ENCODE measurements at places on chromosomes 1 and 21. TPM values are rescaled to one million over a fixed set of nuclear protein-coding genes. Genes with fewer than 3 reads are reported as not detected.
A peak's percentile ranks its signal among the peaks of the same experiment; 100 is the strongest.

The CD164L2 gene
- 1.3 TPM for total RNA-seq

The C1orf105 gene
- total RNA-seq = 0.57 TPM

The CDK18 gene
- total RNA-seq = 28.7 TPM

The CELA2A gene
- total RNA-seq = not detected

The CD84 gene
- total RNA-seq = not detected

The CLDN8 gene
- 1.4 TPM for total RNA-seq

DNA sequence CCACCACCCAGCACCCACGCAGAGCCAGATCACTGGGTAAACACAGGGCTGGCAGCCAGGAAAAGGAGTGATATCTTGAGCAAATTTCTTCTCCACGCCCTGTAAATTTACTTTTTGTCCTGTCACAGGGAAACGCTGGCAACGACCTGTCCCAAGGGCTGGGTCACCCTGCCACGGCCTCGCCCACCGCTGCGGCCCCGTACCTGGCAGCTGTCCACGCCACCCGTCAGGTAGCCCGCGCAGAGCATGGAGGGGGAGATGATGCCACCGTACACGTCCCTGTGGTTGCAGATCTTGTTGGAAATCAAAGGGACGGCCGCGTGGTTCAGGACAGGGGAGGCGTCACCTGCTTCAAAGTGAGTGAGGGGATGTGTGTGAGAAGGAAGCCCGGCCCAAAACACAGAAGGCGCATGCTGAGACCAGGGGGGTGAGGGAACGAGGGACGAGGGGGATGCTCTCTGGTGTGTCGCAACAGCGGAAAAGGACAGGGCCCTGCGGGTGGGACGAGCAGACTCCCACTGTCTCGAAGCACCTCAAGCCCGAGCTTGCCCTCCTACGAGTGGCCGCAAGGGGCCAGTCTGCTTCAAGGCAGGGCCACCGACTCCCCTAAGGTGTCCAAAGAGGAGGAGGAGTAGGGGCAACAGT lies 10.1 kb upstream of the TFF1 start:
- no peaks in the 10 kb centered on the region for H3K4me1 ChIP-seq
- H3K36me3 ChIP-seq = no peaks in the 10 kb centered on the region
- no peak for DNase-seq
- H3K4me3 ChIP-seq = no peak overlapping the region

DNA sequence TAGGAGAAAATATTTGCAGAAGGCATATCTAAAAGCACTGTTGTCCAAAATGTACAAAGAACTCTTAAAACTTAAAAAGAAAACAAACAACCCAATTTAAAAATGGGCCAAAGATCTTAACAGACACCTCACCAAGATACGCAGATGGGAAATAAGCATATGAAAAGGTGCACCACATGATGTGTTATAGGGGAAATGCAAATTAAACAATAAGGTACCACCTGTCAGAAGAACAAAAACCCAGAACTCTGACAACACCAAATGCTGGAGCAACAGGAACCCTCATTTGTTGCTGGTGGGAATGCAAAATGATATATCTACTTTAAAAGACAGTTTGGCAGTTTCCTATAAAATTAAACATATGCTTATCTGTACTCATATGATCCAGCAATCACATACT lies 18.1 kb downstream of the SLC2A5 start:
- no peak overlapping the region for H3K4me3 ChIP-seq
- peaks cover 9% of the 10 kb centered on the region for H3K27me3 ChIP-seq
- no peak for DNase-seq
- no peaks in the 10 kb centered on the region for H3K36me3 ChIP-seq
- no peak overlapping the region for H3K27ac ChIP-seq

GRCh38 chr1:30895382-30895943 lies 13.1 kb downstream of the SDC3 start:
- DNase-seq = no peak
- peak overlapping the region; percentile 35 for H3K27ac ChIP-seq
- H3K36me3 ChIP-seq = no peaks in the 10 kb centered on the region
- H3K4me1 ChIP-seq = peaks cover 19% of the 10 kb centered on the region

DNA sequence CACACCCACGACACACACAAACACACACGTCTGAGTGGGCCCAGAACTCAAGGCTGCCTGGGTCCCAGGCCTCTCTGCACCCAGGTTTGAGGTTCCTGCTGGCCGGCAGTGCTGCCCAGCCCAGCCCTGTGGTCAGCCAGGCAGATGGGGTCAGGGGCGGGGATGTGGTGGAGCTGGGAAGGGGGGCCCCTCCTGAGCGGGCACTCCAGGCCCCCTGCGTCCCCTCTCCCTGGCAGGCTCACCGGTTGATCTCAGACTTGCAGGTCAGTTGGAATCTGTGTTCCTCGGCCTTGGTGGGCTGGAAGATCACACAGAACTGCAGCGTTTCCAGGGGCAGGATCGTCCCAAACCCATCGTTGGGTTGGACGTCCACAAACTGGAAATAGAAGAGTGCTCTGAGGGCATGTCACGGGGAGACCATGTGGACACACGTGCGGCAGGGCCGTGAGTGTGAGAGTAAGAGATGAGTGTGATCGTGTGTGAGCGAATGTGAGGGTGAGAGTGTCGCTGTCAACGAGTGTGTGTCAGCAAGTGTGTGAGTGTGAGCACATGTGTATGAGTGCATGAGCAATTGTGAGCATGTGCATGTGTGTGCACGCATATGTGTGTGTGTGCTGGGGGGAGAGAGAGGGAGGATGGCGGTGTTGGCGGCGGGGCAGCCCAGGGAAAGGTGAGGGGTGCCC lies 19.7 kb upstream of the TMEM52 start:
- DNase-seq = no peak
- H3K36me3 ChIP-seq = no peaks in the 10 kb centered on the region
- H3K4me3 ChIP-seq = no peak overlapping the region
- H3K27ac ChIP-seq = no peak overlapping the region
- H3K4me1 ChIP-seq = no peaks in the 10 kb centered on the region

DNA sequence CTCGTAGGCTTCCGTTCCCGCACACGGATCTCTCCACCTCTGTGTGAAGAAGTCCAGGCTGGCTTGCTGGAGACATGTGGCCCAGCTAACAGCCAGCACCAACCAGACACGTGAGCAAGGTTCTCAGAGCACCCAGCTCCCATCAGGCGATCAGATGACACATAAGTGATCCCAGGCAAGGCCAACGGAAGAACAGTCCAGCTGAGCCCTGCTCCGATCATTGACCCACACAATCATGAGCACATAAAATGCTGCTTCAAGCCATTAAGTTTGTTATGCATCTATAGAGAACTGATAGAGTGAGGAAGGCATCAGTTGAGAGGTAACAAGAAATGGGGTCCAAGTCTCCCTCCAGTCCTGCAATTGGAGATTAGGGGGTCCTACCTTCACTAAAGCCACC lies 15.4 kb downstream of the C1orf198 start:
- H3K4me3 ChIP-seq = no peak overlapping the region
- no peak for DNase-seq
- H3K4me1 ChIP-seq = peaks cover 73% of the 10 kb centered on the region
- peaks cover 42% of the 10 kb centered on the region for H3K36me3 ChIP-seq
- H3K27me3 ChIP-seq = no peaks in the 10 kb centered on the region

DNA sequence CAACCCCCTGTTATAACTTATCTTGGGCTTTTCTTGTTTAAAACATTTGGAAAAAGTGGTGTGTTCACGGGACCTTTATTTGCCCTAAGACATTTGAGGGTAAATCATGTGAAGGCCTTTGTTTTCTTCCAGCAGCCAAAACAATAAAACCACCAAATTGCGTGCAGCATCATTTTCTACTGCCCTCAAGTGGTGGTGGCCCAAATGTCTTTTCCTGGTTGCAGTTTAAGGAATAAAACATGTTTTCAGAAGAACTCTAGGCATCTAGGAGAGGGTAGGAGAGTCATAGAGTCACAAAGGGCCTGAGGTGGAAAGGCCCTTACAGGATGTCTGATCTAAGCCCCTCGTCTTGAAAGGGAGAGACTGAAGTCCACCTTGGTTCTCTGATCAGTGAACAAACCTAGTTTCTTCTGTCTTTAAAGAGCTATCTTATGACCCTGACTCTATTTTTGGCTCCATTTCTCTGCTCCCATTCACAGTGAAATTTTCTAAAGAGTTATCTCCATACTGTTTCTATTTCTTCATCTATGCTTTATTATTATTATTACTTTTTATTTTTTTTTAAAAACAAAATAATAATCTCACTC lies 16.0 kb upstream of the EPS15 start:
- DNase-seq = no peak
- no peak overlapping the region for H3K27ac ChIP-seq
- H3K4me1 ChIP-seq = peaks cover 8% of the 10 kb centered on the region
- no peak overlapping the region for H3K4me3 ChIP-seq

GRCh38 chr1:57591842-57592241 lies 168.0 kb upstream of the DAB1 start:
- H3K36me3 ChIP-seq = no peaks in the 10 kb centered on the region
- H3K27me3 ChIP-seq = peaks cover 2% of the 10 kb centered on the region
- DNase-seq = no peak
- no peak overlapping the region for H3K4me3 ChIP-seq
- H3K4me1 ChIP-seq = peaks cover 23% of the 10 kb centered on the region

DNA sequence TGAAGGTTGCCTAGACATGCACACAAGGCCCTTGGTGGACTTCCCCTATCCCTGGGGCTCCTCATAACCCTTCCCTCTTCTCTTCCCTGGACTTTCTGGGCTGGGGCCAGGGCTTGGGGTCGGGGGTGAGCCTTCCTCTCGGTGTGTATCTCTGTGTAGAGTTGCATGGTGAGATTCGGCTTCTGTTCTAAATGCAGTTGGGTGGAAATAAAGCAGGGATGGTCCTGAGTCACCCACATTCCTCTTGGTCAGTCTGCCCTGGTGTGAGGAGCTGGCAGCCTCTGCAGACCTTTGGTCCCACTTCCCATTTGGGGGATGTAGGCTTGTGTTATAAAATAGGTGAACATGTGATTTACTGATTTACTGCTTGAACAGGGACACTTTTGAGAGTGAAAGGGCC lies 38.0 kb downstream of the ADARB1 start:
- H3K4me1 ChIP-seq = peaks cover 12% of the 10 kb centered on the region
- H3K4me3 ChIP-seq = no peak overlapping the region
- DNase-seq = no peak
- no peaks in the 10 kb centered on the region for H3K27me3 ChIP-seq
- H3K27ac ChIP-seq = no peak overlapping the region
- H3K36me3 ChIP-seq = peaks cover 6% of the 10 kb centered on the region

- peaks cover 17% of the 10 kb centered on the region for H3K4me1 ChIP-seq
- DNase-seq = peak; percentile 69
- H3K36me3 ChIP-seq = no peaks in the 10 kb centered on the region
- H3K4me3 ChIP-seq = peak within 1 kb of the TSS; percentile 70
- H3K27ac ChIP-seq = no peak within 1 kb of the TSS
These were observed at the start of gene CNIH3 for GRCh38 chr1:224615861-224616755. Gene CNIH3, plus strand, starts transcription at chr1:224616317. Its CDS starts 858 bp downstream, at chr1:224617175.

DNA sequence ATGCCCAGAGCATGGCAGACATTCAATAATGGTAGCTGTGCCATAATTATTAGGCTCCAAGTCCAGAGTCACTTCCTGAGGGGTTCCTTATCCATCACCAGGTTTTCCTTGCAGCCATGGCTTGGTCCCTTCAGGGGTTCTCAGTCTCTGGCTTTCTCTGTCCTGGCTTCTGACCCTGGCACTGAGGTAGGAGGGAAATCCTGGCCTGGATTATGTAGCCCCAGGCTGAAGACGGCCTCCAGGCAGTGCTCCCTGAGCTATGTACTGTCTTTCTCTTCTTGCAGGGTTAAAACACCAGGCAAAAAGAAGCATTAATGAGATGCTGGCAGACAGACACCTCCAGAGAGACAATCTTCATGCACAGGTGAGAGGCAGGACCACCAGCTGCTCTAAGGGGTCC lies 9.5 kb upstream of the PADI3 start:
- H3K4me1 ChIP-seq = no peaks in the 10 kb centered on the region
- no peak overlapping the region for H3K4me3 ChIP-seq
- no peak overlapping the region for H3K27ac ChIP-seq
- no peaks in the 10 kb centered on the region for H3K36me3 ChIP-seq

DNA sequence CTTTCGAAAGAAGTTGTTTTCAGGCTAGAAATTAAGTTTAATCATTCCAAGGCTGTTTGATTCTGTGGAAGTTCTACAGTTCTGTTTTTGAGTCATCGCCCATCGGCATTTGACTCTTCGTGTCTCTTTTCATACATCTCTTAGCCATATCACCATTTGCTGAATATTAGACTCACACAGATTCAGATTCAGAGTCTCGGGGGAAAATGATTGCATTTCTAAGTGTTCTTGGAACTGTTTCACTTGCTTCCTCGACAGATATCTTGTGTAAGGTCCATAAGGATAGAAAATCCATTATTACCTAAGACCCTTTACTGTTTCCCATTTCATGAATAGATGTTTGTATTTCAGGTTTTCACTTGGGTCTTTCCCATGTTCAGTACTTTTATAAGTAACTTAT lies 237.0 kb upstream of the SGIP1 start:
- H3K27ac ChIP-seq = no peak overlapping the region
- no peak overlapping the region for H3K4me3 ChIP-seq
- DNase-seq = no peak
- no peaks in the 10 kb centered on the region for H3K27me3 ChIP-seq

- no peak overlapping the region for H3K4me3 ChIP-seq
- H3K27me3 ChIP-seq = no peaks in the 10 kb centered on the region
- peaks cover 11% of the 10 kb centered on the region for H3K4me1 ChIP-seq
- no peak for DNase-seq
- peaks cover 28% of the 10 kb centered on the region for H3K36me3 ChIP-seq
These were observed 18.9 kb upstream of the IGSF5 start for GRCh38 chr21:39726133-39726532.

- H3K4me1 ChIP-seq = peaks cover 11% of the 10 kb centered on the region
- no peak overlapping the region for H3K4me3 ChIP-seq
- H3K27me3 ChIP-seq = no peaks in the 10 kb centered on the region
- no peak overlapping the region for H3K27ac ChIP-seq
These were observed 57.4 kb downstream of the NAV1 start for GRCh38 chr1:201596101-201596868.

DNA sequence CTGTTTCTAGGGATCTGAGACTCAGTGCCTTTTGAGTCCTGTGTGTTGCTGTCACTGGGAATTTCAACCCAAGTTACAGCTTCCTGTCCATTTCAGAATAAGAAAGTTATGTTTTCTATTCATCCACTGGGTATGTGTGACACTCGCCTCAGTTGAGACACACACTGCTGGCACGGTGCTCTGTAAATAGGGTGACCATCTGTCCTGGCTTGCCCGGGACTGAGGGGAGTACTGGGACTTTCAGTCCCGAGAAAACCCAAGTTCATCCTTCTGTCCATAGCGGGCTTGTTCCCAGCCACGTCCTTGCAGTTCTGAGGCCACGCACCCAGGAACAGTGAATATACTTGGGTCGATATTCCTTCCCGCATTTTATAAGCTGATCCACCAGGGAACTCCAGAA lies 56.3 kb upstream of the DISP3 start:
- peaks cover 45% of the 10 kb centered on the region for H3K27me3 ChIP-seq
- H3K36me3 ChIP-seq = no peaks in the 10 kb centered on the region
- no peaks in the 10 kb centered on the region for H3K4me1 ChIP-seq
- no peak for DNase-seq
- no peak overlapping the region for H3K4me3 ChIP-seq

DNA sequence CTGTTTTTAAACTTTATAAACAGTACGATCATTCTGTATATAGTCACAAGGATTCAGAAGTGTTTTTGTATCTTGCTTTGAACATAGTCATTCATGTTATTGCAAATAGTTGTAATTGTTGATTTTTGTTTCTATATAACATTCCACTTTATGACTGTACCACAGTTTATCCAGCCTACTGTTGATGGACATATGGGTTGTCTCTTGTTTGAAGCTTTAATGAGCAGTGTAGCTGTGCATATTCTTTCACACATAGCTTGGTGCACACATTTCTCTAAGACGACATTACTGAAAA lies 6.1 kb downstream of the CD101 start:
- DNase-seq = no peak
- peaks cover 6% of the 10 kb centered on the region for H3K4me1 ChIP-seq
- no peaks in the 10 kb centered on the region for H3K27me3 ChIP-seq
- no peak overlapping the region for H3K27ac ChIP-seq
- H3K4me3 ChIP-seq = no peak overlapping the region
- peaks cover 2% of the 10 kb centered on the region for H3K36me3 ChIP-seq

GRCh38 chr1:7293702-7294629 lies 477.1 kb upstream of the VAMP3 start:
- H3K4me3 ChIP-seq = no peak overlapping the region
- H3K27ac ChIP-seq = no peak overlapping the region
- DNase-seq = no peak
- peaks cover 3% of the 10 kb centered on the region for H3K4me1 ChIP-seq
- peaks cover 28% of the 10 kb centered on the region for H3K27me3 ChIP-seq
